ENCODE measurements at places on chromosomes 16 and 17. TPM values are rescaled to one million over a fixed set of nuclear protein-coding genes. Genes with fewer than 3 reads are reported as not detected.

GRCh38 chr17:34883106-34884000 lies 77.9 kb downstream of the CCT6B start:
- H3K36me3 ChIP-seq: no peaks in the 10 kb centered on the region
- no peaks in the 10 kb centered on the region for H3K27me3 ChIP-seq
- no peak overlapping the region for H3K27ac ChIP-seq

GRCh38 chr17:55285340-55286301 lies 20.9 kb downstream of the HLF start:
- no peak for DNase-seq
- no peaks in the 10 kb centered on the region for H3K36me3 ChIP-seq
- H3K27ac ChIP-seq: no peak overlapping the region
- H3K4me1 ChIP-seq: no peaks in the 10 kb centered on the region

The KRTAP9-7 gene
- not detected for polyA plus RNA-seq

The EVPL gene
- not detected for polyA plus RNA-seq

DNA sequence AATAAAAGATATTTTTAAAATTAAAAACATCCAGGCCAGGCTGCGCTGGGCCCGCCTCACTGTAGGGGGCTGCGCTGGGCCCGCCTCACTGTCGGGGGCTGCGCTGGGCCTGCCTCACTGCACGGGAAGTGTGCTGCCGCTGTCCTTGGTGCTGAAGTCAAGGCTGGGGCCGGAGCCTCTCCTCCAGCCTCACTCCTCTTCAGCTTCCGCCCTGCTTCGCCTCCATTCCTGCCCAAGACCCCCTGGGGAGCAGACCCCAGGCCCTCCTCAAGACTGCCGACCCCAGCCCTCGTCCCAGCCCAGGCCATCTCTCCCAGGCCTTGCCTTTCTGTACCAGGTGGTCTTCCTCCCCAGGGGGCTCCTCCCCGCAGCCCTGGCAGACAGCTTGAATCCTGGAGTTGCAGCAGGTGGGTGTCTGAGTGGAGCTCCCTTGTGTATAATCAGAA lies 26.2 kb downstream of the ENDOV start:
- H3K4me3 ChIP-seq: no peak overlapping the region
- H3K27me3 ChIP-seq: no peaks in the 10 kb centered on the region
- H3K36me3 ChIP-seq: no peaks in the 10 kb centered on the region
- H3K4me1 ChIP-seq: no peaks in the 10 kb centered on the region

GRCh38 chr16:80846275-80846674 lies 41.9 kb upstream of the CDYL2 start:
- no peaks in the 10 kb centered on the region for H3K36me3 ChIP-seq
- H3K4me3 ChIP-seq: no peak overlapping the region
- no peaks in the 10 kb centered on the region for H3K27me3 ChIP-seq

DNA sequence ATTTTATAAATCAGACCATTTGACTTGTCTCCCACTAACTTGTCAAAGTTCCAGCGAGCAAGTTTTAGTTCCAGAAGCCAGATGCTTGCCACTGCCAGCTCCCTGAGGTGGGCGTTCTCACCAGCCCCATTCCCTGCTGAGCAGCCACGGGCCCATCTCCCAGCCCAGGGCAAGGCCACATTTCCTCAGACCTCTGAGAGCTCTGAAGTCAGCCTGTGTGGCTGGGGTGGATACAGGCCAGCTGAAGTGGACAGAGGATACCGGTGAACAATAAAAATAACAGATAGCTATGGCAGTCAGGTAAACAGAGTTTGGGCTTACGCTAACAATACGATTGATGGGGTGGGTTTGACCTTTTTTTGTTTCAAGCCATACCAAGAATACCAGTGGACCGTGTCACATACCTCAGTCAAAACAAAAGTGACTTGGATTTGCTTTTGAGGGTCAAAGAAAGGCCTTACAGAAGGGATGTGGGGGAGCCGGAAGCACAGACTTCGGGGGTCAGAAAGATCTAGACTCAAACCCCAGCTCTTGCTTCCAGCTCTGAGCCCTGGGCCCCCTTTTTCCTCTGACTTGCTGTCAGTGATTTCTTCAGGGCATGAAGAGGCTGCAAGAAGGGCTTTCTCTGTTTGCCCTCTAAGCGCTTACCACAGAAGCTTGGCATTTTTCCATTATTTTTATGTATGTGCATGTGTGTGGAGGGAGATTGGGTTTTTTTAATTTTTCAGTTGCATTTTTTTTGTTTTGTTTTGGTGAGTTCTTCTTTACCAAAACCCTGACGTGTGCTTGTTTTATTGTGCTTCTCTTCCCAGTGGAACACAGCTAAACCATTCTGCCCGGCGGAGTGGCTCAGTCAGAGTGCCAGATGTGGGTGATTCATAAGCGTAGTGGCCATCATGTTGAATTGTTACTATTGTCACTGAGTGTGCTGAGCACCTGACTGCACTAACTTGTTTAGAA lies 109.9 kb downstream of the GNAO1 start:
- H3K27ac ChIP-seq: no peak overlapping the region
- H3K4me3 ChIP-seq: no peak overlapping the region
- H3K27me3 ChIP-seq: peaks cover 5% of the 10 kb centered on the region
- H3K36me3 ChIP-seq: no peaks in the 10 kb centered on the region
- no peak for DNase-seq

DNA sequence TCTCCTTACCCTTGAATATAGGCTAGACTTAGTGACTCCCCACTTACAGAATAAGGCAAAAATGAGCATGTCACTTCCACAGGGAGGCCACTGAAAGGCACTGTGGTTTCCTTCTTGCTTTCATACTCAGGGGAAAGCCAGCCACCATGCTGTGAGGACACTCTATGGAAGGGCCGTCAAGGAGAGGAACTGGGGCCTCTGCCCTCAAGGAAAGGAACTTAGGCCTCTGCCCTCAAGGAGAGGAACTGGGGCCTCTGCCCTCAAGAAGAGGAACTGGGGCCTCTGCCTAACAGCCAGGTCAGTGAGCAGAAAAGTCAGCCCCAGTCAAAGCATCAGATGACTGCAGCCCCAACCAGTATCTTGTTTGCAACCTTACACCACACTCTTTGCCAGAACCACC lies 30.1 kb downstream of the VPS35 start:
- peak; percentile 61 for DNase-seq
- peaks cover 16% of the 10 kb centered on the region for H3K4me1 ChIP-seq
- peak overlapping the region; percentile 33 for H3K27ac ChIP-seq
- H3K4me3 ChIP-seq: no peak overlapping the region
- no peaks in the 10 kb centered on the region for H3K27me3 ChIP-seq

The TMEM100 gene
- polyA plus RNA-seq: not detected

DNA sequence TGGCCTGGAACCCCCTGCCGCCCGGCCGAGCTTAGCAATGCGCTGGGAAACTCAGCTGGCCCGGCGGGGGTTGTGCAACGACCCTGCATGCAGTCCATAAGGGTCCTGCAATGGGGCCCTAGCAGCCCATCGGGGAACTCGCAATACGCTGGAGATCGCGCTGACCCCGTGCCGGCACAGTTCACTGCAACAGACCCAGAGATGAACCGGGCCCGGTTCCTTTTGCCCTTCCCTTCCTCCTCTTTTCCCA lies 375 bp downstream of the SLC25A11 start:
- H3K4me1 ChIP-seq: peaks cover 45% of the 10 kb centered on the region
- H3K36me3 ChIP-seq: peaks cover 38% of the 10 kb centered on the region
- peak overlapping the region; percentile 70 for H3K27ac ChIP-seq
- no peaks in the 10 kb centered on the region for H3K27me3 ChIP-seq
- peak overlapping the region; percentile 68 for H3K4me3 ChIP-seq
- DNase-seq: no peak

- peak overlapping the region; percentile 70 for H3K4me3 ChIP-seq
- DNase-seq: peak; percentile 79
- H3K27me3 ChIP-seq: no peaks in the 10 kb centered on the region
- H3K27ac ChIP-seq: peak overlapping the region; percentile 54
Measured at GRCh38 chr17:32127158-32127897, 15.0 kb upstream of the RHOT1 start.

- peak overlapping the region; percentile 65 for H3K27ac ChIP-seq
- no peak overlapping the region for H3K4me3 ChIP-seq
- DNase-seq: peak; percentile 85
Measured at GRCh38 chr16:11576427-11577289, 10.1 kb downstream of the LITAF start.

- H3K36me3 ChIP-seq: no peaks in the 10 kb centered on the region
- H3K27ac ChIP-seq: no peak overlapping the region
- DNase-seq: no peak
- no peaks in the 10 kb centered on the region for H3K4me1 ChIP-seq
- H3K4me3 ChIP-seq: no peak overlapping the region
- H3K27me3 ChIP-seq: no peaks in the 10 kb centered on the region
Measured at GRCh38 chr16:83661656-83662055, 146.1 kb upstream of the HSBP1 start.

DNA sequence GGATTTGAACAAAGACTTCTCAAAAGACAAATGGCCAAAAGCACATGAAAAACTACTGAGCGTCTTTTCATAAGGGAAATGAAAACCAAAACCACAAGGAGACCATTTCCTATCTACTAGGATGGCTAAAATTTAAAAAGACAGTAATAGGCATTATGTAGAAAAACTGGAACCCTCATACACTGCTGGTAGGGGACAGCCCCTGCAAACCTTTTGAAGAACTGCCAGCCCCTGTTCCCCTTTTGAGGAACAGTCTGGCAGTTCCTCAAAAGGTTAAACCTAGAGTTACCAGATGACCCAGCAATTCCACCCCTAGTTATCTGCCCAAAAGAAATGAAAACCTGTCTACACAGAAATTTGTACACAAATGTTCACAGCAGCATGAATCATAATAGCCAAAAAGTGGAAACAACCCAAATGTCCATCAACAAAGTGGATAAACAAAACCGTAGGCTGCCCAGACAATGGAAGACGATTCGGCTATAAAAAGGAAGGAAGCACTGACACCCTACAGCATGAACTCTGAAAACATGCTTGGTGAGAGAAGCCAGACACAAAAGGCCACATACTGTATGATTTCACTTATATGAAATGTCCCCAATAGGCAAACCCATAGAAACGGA lies 22.9 kb downstream of the CDIP1 start:
- H3K27me3 ChIP-seq: no peaks in the 10 kb centered on the region
- no peaks in the 10 kb centered on the region for H3K36me3 ChIP-seq
- H3K4me3 ChIP-seq: peak overlapping the region; percentile 3
- peaks cover 39% of the 10 kb centered on the region for H3K4me1 ChIP-seq
- H3K27ac ChIP-seq: peak overlapping the region; percentile 43
- peak; percentile 68 for DNase-seq

- no peaks in the 10 kb centered on the region for H3K4me1 ChIP-seq
- H3K27ac ChIP-seq: no peak overlapping the region
- H3K36me3 ChIP-seq: no peaks in the 10 kb centered on the region
- no peaks in the 10 kb centered on the region for H3K27me3 ChIP-seq
Measured at GRCh38 chr16:86357303-86357702, 153.0 kb upstream of the FOXF1 start.

DNA sequence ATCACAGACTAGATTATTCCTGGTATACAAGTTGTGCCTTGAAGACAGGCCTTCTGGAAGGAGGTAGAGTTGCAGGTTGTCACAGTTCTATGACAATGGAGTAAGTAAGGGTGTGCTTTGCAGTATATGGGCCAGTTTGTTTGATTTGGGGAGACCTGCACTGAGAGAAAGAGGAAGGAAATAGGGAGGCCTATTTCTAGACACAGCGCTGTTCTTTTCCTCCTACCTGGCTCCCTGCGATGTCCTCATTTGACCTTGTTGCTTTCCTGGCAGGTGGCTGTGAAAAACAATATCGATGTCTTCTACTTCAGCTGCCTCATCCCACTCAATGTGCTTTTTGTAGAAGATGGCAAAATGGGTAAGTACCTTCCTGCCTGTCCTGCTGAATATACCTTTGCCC lies 22.5 kb upstream of the RASL10B start:
- H3K36me3 ChIP-seq: peaks cover 21% of the 10 kb centered on the region
- H3K27ac ChIP-seq: no peak overlapping the region
- peak overlapping the region; percentile 6 for H3K4me3 ChIP-seq
- no peaks in the 10 kb centered on the region for H3K27me3 ChIP-seq
- H3K4me1 ChIP-seq: peaks cover 22% of the 10 kb centered on the region
- peak; percentile 48 for DNase-seq

DNA sequence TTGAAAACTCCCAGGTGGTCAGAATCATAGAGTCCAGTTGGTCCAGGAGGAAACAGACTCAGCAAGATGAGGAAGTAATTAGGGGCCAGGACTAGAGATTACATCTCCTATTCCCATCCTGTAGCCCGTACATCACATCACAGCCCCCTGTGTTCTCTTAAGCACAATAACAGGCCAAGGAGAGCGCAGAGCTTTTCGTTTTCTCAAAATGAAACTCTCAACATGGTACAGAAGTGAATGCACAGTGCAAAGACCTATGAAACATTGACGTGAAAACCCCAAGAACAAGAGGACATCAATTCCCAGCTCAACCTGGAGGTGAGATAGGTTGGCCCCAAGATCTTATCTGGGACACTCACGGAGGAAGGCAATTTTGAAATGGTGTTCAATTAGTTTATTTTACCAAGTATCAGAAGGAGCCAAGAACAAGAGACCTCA lies 9.0 kb downstream of the PIK3R5 start:
- H3K27ac ChIP-seq: no peak overlapping the region
- no peaks in the 10 kb centered on the region for H3K27me3 ChIP-seq
- no peak for DNase-seq
- peaks cover 28% of the 10 kb centered on the region for H3K36me3 ChIP-seq

DNA sequence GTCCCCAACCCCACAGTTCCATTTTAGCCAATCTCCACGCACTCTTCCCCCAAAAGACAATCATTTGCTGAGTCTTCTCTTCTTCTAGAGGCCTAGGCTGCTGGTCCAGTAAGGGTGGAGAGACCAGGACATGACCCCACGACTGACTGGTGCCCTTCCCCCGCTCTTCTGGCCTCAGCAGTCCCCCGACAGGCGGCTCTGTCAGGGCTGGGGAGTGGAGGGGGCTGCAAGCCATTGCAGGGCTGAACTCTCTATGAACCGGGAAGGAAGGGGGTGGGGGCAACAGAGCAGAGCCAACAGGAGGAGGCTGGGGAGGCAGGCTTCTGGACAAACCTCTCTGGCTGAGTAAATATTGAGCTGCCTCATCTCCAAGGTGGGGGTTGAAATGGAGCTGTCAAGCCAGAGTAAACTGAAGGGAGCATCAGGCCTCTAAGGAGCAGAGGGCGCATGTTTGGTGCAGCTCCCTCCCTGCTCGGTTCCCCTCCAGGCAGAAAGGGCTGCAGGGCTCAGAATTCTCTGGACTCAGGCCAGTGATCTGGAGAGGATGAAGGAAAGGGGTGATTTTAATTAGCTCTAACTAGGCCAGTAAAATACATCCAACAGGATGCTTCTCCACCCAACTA lies 8.7 kb downstream of the HOXB1 start:
- no peak for DNase-seq
- no peaks in the 10 kb centered on the region for H3K36me3 ChIP-seq
- peaks cover 11% of the 10 kb centered on the region for H3K4me1 ChIP-seq
- H3K4me3 ChIP-seq: no peak overlapping the region
- no peak overlapping the region for H3K27ac ChIP-seq
- H3K27me3 ChIP-seq: peaks cover 42% of the 10 kb centered on the region

DNA sequence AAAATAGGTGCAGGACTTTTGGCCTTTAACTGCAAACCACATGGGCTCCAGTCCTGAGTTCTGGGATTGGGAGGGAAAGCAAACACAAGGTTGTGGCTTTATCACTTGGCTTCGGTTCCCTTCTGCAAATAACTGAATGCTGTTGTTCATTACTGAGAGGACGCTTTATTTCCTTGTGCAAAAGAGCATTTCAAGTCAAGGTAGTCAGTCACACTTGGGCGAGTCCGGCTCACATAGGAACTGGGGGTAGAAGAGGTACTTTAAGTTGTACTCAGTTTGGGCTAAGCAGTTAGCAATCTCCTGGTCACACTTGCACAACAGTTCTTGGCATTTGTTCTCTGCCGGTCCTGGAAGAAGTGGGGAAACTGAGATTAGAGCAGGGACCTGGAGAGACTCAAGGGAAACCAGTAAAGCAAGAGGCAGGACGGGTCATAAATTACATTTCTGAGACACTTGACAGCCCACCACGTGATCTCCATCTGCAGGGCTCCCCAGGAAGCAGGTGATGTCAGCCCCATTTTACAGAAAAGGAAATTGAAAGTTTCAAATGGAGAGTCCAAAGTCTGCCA lies 21.6 kb downstream of the PLA2G10 start:
- H3K4me1 ChIP-seq: peaks cover 15% of the 10 kb centered on the region
- DNase-seq: peak; percentile 62
- no peak overlapping the region for H3K4me3 ChIP-seq
- H3K36me3 ChIP-seq: peaks cover 2% of the 10 kb centered on the region

Measured in B cell (primary cell).